Stimulated activated CD4-positive, alpha-beta T cell treated with anti-CD3 and anti-CD28 coated beads, Interleukin-12 subunit alpha, Interleukin-12 subunit beta, amount 100 ng/mL, for 4 hours (primary cell): ENCODE measurements at places on chromosomes 5 and 9.
A peak's percentile ranks its signal among the peaks of the same experiment; 100 is the strongest.

- no peak for DNase-seq
Measured at GRCh38 chr9:79224672-79225433, 346.9 kb upstream of the TLE4 start.

- DNase-seq, result no peak
Measured at GRCh38 chr5:14552017-14552416, 29.6 kb upstream of the OTULINL start.

GRCh38 chr9:19748278-19749126 is 40.3 kb downstream of the SLC24A2 start:
- DNase-seq, result no peak

DNA sequence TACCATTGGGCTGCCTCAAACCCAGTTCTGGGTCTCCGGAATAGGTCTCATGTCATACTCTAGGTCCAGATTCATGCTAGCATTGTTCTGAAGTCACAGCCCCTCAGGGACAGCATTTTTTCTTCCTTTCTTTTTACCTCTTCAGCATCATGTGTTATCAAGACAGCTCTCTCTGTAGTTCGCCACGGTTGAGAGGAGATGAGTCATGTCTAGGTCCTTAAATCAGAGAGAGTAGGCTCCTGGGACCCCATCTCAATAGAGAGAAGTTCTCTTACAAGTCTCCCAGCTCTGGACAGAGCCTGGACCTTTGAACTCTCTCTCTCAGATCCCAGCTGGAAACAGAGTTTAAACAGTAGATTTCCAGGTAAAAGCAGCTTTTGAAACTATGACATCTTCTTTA is 332.4 kb upstream of the CD180 start:
- no peak for DNase-seq

- DNase-seq, result peak; percentile 65
Measured at GRCh38 chr9:130680836-130681768, 12.5 kb upstream of the EXOSC2 start.

DNA sequence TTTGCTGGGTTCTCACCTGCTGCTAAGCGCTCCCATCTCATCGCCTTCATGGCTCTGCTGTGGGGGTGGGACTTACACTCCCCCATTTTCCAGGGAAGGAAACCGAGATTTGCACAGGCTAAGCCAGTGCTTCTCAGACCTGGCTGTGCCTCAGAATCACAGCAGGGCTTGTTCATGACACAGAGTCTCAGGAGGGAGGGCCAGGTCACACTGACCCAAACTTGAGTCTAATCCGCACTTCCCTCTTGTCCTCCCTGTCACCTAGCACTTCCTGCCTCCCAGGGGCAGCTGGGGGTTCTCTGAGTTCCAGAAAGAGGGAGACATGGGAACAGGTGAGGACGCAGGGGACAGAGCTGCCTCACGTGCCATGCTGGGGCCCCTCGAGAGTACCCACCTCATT is 15.6 kb upstream of the IER5L start:
- no peak for DNase-seq

DNA sequence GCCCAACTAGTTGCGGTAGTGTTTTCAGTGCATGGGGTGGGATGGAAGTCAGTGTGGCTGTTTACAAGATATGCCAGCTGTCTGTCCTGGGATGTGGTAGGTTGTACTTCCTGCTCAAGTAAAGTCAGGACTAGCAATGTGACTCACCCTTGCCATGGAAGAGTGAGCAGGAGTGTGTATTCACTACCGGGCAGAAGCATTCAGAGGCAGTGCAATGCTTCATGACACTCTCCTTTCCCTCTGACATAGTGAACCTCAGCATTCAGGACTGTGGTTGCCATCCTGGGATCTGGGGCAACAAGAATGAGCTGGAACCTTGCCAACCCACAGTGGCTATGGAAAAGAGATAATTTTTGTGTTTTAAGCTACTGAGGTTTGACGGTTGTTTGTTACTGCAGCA is 68.9 kb downstream of the BOD1 start:
- no peak for DNase-seq

- no peak for DNase-seq
Measured at GRCh38 chr5:148372166-148372725, 11.5 kb upstream of the FBXO38 start.
